Spinal cord (tissue), 10 donors: ENCODE measurements at places on chromosomes 1 and 21. TPM values are rescaled to one million over a fixed set of nuclear protein-coding genes. Genes with fewer than 3 reads are reported as not detected.

The ACTL8 gene
- not detected for polyA plus RNA-seq

The B3GALT2 gene
- 32.3 TPM for polyA plus RNA-seq

The SELP gene
- polyA plus RNA-seq, result 1.0 TPM

The C1orf210 gene
- polyA plus RNA-seq, result not detected

The HSD3B1 gene
- 1.3 TPM for polyA plus RNA-seq

The FOXO6 gene
- 9.4 TPM for polyA plus RNA-seq

The ARHGAP30 gene
- 3.1 TPM for polyA plus RNA-seq

The RHBG gene
- 0.26 TPM for polyA plus RNA-seq

The ZNF648 gene
- 0.41 TPM for polyA plus RNA-seq

The PKLR gene
- 0.15 TPM for polyA plus RNA-seq

The TTC22 gene
- 2.0 TPM for polyA plus RNA-seq

The ILDR2 gene
- 22.2 TPM for polyA plus RNA-seq

The LCE1D gene
- polyA plus RNA-seq, result not detected

The BEST4 gene
- polyA plus RNA-seq, result 2.8 TPM

The NCDN gene
- polyA plus RNA-seq, result 209 TPM

The PTGFR gene
- polyA plus RNA-seq, result 4.1 TPM

The ATP1A4 gene
- polyA plus RNA-seq, result 2.1 TPM

The MMEL1 gene
- 2.3 TPM for polyA plus RNA-seq

The CR2 gene
- polyA plus RNA-seq, result 0.21 TPM

The LCE2B gene
- polyA plus RNA-seq, result not detected

The TGFB2 gene
- polyA plus RNA-seq, result 30.7 TPM

The LCE1F gene
- polyA plus RNA-seq, result not detected

The SCYL3 gene
- polyA plus RNA-seq, result 11.4 TPM

The RNU1-2 gene
- 1.2 TPM for polyA plus RNA-seq

The DCAF6 gene
- 45.2 TPM for polyA plus RNA-seq

The SYT14 gene
- polyA plus RNA-seq, result 5.1 TPM

The FAM151A gene
- 0.98 TPM for polyA plus RNA-seq

The DIO1 gene
- polyA plus RNA-seq, result not detected

The BTBD19 gene
- polyA plus RNA-seq, result 10.5 TPM

The GNAT2 gene
- not detected for polyA plus RNA-seq

The CD2 gene
- polyA plus RNA-seq, result not detected

The IQCC gene
- 6.5 TPM for polyA plus RNA-seq

The TMEM200B gene
- polyA plus RNA-seq, result 3.9 TPM

The FMO5 gene
- 4.7 TPM for polyA plus RNA-seq

The OR2L5 gene
- not detected for polyA plus RNA-seq

The DMBX1 gene
- polyA plus RNA-seq, result 0.23 TPM

The PTPRC gene
- polyA plus RNA-seq, result 3.7 TPM

The KCNA3 gene
- polyA plus RNA-seq, result 2.3 TPM

The PLA2G2A gene
- not detected for polyA plus RNA-seq

The IFNAR2 gene
- 29.5 TPM for polyA plus RNA-seq

The CFHR5 gene
- 0.87 TPM for polyA plus RNA-seq

The SMG5 gene
- polyA plus RNA-seq, result 79.8 TPM

The NEGR1 gene
- polyA plus RNA-seq, result 70.2 TPM

The IGSF9 gene
- 4.0 TPM for polyA plus RNA-seq

The PRAMEF14 gene
- not detected for polyA plus RNA-seq
